ENCODE measurements at places on chromosomes 13 and 19. TPM values are rescaled to one million over a fixed set of nuclear protein-coding genes. Genes with fewer than 3 reads are reported as not detected.

Gene LILRA5
- not detected for total RNA-seq

DNA sequence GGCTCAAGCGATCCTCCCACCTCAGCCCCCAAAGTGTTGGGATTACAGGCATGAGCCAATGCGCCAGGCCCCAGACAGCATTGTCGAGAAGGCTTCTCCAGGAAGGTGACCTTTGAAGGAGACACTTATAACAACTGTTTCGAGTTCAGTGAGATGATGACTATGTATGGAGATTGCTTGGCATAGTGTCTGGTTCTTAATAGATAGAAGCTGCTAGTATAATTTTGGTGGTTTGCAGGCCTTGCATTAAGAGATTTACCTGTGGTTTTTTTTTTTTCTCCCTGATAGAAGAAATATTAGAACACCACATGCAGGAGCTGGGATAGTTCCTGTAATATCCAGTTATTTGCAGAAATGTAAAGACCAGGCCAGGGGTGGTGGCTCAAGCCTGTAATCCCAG, 3.7 kb downstream of the MARCHF2 start:
- no peak for DNase-seq

- no peak for DNase-seq
Measured at GRCh38 chr13:26887594-26887993, 127.0 kb upstream of the GPR12 start.

- no peak for DNase-seq
Measured at GRCh38 chr13:97200081-97200942, 21.8 kb upstream of the MBNL2 start.

- DNase-seq = no peak
Measured at GRCh38 chr19:30718707-30719106, 346.5 kb downstream of the ZNF536 start.

Gene PSG4
- total RNA-seq = not detected

Gene ZNF579
- 7.9 TPM for total RNA-seq

Gene LIPE
- 1.6 TPM for total RNA-seq

Gene IGFL3
- total RNA-seq = not detected

DNA sequence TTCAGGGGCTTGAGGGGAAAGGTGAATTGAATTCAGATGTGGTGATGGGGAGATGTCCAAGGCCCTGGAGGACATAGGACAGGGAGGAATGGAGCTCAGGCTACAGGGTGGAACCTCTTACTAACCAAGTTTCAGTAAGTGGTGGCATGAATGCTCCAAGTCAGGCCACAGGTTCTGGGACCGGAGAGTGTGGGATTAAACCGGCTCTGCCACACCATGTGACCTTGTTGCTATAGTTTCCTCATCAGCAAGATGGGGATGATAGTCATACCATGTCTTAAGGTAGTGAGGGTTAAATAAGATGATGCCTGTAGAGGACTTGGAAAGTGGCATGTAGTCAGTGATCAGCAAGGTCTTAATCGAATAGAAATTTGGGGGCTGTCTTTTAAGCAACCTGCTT, 16.3 kb downstream of the GPR183 start:
- DNase-seq = no peak

DNA sequence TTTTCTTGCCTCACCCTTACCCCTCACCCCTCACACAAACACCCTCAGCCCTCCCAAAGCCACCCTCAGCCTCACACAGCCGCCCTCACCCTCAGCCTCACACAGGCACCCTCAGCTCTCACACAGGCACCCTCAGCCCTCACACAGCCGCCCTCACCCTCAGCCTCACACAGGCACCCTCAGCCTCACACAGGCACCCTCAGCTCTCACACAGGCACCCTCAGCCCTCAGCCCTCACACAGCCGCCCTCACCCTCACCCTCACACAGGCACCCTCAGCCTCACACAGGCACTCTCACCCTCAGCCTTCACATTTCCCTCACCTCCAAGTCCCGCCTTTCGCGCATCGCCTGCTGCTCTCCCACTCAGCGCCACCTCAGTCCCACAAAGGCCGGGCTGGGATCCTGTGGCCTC, 287 bp upstream of the ZSCAN22 start:
- no peak for DNase-seq

DNA sequence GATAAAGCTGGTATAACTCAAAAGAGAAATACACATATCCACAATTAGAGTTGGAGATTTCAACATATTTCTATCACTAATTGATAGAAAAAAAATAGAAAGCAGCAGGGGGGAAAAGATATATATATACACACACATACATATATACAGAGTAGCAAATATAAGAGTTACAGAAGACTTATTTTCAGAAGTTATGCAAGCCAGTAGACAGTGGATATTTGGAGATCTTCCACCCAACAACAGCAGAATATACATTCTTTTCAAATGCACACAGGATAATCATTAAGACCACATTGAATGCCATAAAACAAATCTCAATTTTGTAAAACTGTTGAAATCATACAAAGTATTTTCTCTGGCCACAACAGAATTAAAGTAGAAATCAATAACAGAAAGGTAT, 192.8 kb downstream of the LACC1 start:
- no peak for DNase-seq

Gene ANO8
- 6.1 TPM for total RNA-seq

Gene DHDH
- total RNA-seq = not detected

Gene USHBP1
- not detected for total RNA-seq

DNA sequence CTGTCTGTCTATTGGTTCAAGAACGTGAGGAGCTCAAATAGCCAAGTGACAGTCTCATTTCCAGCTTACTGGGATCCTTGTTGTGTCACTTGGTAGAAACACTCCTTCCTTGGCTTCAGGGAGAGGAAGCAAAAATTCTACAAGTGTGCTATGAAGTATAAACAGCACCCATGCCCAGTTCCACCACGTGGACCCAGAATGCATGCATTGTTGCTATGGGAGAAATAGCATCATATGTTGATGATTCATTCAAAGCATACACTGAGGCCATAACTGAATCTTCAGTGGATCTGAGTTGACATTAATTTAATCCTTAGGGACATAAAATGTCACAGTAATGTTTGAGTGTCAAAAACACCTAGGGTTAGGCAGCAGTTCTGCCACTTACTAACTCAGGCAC, 199.0 kb upstream of the RXFP2 start:
- no peak for DNase-seq

DNA sequence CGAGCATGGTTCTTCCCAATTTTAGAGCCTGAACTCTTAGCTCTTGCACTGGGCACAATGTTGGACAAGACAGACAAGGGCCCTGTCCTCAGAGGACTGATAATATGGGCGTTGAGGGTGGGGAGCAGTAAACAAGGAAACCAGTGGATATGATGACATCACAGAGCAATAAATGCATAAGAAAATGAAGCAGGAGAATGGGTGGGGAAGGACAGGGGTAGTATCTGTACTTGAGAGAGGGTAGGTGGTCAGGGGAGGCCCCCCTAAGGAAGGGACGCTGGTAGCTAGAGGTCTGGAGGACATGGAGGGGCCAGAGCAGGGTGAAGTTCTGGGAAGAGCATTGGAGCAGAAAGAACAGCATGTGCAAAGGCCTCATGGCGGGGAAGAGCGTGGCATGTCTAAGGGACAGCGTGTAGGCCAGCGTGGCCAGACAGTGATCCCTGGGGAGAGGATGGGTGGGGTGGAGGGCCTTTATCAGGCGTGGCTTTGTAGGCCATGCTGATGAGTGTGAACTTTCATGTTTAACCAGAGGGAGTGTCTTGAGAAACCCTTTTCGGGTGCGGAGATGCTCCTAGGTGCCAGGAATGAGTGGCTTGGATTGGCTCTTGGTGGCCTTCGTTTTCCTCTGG, 15.1 kb upstream of the ZNF536 start:
- no peak for DNase-seq
